ENCODE measurements at places on chromosomes 1 and 21.
A peak's percentile ranks its signal among the peaks of the same experiment; 100 is the strongest.

DNA sequence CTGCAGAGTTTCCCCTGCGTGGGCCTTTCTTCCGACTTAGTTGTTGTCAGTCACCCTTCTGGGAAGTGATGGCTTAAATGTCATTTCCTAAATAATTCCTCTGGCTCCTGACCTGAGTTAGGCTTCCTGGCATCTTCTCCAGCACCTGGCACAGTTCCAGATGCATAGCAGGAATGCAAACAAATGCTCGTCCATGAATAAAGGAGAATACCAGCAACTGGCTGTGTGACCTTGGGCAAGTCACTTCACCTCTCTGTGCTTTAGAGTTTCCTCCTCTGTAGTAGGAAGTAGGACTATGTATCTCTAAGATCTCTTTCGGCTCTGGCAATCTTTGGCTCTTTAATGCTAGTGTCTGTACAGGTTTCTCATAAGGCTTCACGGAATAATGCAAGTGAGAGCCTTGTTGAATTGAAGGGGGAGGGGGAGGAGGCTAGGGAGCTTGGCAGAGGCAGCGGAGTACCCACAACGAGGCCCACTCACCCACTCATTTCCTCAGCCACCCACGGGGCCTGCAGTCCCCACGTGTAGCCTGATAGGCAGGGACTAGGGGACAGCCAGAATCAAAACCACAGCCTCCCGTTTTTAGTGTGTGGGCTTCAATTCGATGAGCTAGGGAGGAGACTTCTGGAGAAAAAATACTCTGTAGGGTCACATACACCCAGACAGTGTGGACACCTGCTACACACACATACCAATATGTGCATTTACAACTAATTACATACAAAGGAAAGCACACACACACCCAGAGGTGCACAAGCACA is 48.1 kb downstream of the TENT5C start:
- no peak for DNase-seq

- peak; percentile 54 for DNase-seq
These were observed 61.4 kb downstream of the ACBD3 start for GRCh38 chr1:226125097-226125630.

- peak; percentile 44 for DNase-seq
These were observed 25.0 kb downstream of the LAMB3 start for GRCh38 chr1:209627027-209627731.

DNA sequence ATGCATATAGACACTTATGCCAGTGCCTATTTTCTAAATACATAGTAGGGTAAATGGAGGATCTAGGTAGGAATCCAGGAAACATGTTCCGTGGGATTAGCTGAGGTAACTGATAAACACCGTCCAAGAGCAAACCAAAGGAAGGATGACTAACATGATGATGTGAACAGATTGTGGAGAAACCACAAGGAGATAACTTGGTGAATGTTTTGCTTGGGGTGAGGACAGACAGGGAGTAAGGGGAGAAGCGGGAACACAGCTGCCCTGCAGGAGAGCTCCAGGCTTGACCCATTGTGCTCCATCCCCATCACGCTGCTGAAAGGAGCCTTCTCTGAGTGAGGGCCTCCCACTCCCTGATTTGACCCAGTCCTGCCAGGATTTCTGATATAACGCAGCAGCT is 87.0 kb upstream of the ZC3H11B start:
- DNase-seq: no peak

DNA sequence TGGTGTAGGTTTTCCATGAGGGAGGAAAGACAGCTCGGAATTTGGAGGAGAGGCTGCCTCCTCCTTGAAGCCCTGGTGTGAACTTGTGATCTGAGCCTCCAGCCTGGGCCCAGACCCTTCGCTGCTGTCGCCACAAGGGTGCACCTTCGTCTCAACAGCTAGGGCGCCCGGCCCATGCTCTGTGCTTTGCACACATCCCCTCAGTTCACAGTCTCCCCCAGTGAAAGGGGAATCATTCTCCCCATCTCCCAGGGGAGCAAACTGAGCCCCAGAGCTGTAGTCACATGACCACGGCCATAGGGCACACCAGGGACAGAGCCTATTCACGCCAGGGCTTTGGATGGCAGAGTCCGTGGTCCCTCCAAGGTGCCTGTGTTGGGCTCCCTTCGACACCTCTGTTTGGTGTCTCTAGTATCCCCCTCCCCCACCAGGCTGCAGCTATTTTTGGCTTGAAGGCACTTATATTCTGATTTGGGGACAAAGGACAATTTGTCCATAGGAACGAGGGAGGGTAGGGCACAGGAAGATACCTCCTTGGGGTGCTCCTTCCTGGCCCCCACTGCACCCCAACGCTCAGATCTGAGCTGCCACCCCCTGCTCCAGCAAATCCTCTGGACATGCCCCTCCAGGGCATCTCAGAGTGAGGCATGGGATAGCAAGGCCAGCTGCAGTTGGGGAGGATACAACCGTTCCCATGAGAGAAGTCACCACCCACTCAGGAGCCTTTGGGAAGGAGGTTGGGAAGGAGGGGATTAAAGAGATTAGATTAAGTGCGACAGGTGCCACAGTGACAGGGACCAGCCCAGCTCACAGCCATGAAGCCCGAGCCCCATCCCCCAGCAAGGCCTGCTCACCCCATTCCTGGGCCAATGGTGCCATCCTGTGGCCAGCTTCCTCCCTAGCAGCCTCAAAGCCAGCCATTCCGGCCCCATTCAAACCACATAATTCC is 15.7 kb downstream of the MATN1 start:
- peak; percentile 76 for DNase-seq

- DNase-seq: no peak
These were observed 513.0 kb downstream of the PTPRC start for GRCh38 chr1:199151634-199152425.

DNA sequence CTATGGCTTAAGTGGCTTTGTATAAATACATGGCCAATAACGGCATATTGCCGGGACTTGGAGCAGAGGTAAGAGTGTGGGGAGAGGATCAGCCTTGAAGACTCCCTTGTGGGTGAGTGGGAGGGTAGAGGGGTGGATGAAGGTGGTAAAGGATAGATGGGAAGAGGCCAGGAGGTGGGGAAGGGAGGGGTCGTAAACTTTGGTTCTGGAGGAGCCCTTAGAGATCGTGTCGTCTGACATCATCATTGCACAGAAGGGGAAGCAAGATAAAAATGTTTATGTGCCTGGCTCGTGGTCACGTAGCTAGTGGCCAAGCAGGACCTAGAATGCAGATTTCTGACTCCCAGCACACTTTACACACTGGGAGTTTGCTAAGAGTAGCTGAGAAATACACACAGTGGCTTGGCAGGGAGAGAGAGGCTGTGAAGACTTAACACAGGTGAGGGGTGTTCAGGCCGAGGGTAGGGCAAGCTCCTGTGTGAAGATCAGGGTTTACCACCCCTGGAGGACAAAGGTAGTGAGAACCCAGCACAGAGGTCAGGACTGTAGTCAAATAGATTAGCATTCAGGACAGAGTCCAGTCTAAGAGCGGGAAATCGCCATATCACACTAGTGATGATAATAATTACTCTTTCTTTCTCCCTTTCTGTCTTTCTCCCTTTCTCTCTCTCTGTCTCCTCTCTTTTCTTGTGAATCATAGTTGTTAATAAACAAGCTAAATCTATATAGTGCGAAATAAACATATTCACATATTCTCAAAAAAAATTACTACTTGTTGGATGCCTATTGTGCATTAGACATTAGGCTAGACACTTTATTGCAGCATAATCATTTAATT is 75.5 kb downstream of the LRRC8D start:
- DNase-seq: no peak

- no peak for DNase-seq
These were observed 6.6 kb upstream of the APP start for GRCh38 chr21:26177187-26177586.

DNA sequence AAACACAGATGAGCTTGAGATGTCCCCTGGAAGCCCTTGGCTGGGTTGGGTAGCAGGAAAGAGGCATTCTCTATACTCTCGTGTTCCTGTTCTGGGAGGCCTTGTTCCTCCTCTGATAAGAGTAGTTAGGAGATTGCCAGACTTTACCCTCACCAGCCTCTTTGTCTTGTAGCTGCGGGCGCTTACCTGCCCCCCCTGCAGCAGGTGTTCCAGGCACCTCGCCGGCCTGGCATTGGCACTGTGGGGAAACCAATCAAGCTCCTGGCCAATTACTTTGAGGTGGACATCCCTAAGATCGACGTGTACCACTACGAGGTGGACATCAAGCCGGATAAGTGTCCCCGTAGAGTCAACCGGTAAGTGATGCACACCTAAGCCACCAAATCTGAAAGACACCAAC is 5.2 kb downstream of the AGO1 start:
- no peak for DNase-seq

- no peak for DNase-seq
These were observed 23.4 kb upstream of the PWP2 start for GRCh38 chr21:44083631-44084291.

GRCh38 chr1:108124023-108124422 is 76.1 kb downstream of the SLC25A24 start:
- no peak for DNase-seq

GRCh38 chr21:15250384-15250783 is 185.6 kb upstream of the NRIP1 start:
- no peak for DNase-seq

GRCh38 chr1:46612937-46613660 is 3.5 kb downstream of the MOB3C start:
- peak; percentile 15 for DNase-seq

GRCh38 chr1:172136925-172137324 is 283.6 kb upstream of the C1orf105 start:
- DNase-seq: no peak

DNA sequence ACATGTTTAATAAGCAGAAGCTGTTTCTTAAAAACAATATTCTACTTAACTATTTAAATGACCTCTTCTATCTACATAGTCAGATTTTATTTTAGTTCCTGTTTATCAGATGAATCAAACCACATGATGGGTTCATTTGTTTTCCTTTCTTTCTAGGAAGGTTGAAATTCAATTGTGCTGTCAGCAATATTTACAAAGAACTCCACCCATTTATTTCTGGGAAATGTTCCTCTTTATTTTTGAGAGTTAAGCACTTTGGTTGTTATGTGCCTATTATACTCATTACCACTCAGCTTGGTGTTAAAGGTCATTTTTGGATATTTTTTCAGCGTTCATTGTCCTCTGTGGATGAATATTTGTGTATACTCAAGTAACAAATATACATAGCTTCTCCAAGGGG is 84.9 kb downstream of the C4BPA start:
- peak; percentile 62 for DNase-seq

- no peak for DNase-seq
These were observed 94.3 kb downstream of the VAV3 start for GRCh38 chr1:107870696-107871095.

- no peak for DNase-seq
These were observed 81.1 kb downstream of the ZNF644 start for GRCh38 chr1:90940746-90941145.

- no peak for DNase-seq
These were observed 23.6 kb downstream of the SPATA46 start for GRCh38 chr1:162353078-162353477.

- no peak for DNase-seq
These were observed 418.3 kb downstream of the MATN1 start for GRCh38 chr1:30305061-30305460.

DNA sequence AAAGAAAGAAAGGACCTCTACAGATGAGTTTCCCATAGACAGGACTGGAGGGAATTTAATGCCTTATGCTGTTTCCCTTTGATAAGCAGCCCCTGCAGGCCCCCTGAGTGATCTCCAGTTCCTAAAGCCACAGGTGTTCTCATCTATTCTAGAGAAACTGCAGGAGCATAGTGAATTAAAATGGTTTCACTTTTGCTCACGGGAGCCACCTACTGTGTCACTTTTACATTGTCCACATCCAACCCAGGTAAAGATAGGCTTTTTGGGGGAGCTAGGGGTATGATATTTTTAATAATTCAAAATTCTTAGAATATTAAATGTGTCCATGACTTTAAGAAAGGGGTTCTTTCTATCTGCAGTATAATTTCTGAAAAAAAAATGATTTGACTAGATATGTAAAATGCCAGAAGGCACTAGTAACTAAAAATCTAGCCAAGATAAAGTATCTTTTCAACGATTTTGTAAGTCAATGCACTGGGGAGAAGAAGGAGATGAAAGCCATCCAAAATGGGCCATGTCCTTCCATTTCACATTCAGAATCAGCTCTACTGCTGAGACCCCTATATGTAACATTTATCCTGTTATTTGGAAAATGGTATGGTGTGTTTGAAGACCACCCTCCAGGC is 267.3 kb upstream of the DUSP10 start:
- no peak for DNase-seq

DNA sequence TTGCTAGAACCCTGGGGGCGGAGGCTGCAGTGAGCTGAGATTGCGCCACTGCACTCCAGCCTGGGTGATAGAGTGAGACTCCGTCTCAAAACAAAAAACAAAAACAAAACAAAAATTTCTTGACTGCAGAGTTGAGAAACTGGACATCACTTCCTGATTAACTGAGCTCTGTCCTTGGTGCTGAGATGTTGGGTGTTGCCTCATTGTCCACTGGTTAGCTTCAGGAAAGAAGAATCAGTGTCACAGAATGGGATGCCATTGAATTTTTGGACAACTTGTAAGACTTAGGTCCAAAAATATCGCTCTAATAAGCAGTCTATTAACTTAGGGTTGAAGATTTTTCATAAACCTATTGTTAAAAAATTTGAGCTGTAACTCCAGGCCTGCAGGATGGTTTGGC is 23.8 kb upstream of the KCNA10 start:
- peak; percentile 75 for DNase-seq

DNA sequence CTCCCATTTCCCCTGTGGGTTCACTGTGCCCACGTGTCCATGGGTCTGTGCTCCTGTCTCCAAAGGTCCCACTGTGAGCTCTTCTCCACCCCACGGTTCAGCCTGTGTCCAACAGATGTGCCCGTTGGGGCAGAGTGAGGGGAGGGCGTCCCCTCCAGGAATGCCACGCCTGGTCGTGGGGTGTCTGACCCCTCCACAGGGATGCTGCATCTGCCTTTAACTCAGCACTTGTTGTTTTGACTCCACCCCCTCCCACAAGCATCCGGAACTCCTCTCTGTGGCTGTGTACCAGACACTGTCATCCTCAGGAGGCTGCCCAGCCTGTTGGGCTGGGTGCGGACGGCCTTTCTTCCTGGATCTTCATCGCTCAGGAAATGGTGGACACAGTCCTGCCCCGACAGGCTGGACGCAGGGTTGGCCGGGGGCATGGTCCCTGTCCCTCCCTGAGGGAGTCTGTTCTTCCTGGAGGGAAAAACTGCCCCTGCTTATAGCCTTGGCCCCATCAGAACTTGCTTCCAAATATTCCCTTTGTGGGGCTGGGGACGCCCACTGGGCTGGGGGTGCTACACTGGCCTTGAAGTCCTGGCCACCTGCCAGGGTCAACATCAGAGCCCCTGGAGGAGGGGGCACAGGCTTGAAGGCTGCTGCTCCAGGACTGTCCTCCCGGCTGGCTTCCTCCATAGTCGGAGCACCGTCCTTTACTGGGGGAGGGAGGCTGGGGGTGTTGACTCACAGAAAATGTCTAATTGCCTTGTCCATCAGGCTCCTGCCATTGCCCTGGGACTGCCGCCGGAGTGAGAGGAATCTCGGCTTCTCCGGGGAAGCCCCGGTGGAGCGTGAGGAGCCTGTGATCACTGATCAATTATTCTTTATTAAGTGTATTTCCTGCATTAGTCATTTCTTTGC is 182.0 kb upstream of the C1orf174 start:
- DNase-seq: no peak

GRCh38 chr1:241475671-241476070 is 43.9 kb downstream of the FH start:
- peak; percentile 55 for DNase-seq

- DNase-seq: peak; percentile 72
These were observed 46.8 kb upstream of the USP25 start for GRCh38 chr21:15682977-15683376.

All from inflammatory macrophage treated with lipopolysaccharide for 1 hour (primary cell).